ENCODE measurements at places on chromosomes 1 and 21.

DNA sequence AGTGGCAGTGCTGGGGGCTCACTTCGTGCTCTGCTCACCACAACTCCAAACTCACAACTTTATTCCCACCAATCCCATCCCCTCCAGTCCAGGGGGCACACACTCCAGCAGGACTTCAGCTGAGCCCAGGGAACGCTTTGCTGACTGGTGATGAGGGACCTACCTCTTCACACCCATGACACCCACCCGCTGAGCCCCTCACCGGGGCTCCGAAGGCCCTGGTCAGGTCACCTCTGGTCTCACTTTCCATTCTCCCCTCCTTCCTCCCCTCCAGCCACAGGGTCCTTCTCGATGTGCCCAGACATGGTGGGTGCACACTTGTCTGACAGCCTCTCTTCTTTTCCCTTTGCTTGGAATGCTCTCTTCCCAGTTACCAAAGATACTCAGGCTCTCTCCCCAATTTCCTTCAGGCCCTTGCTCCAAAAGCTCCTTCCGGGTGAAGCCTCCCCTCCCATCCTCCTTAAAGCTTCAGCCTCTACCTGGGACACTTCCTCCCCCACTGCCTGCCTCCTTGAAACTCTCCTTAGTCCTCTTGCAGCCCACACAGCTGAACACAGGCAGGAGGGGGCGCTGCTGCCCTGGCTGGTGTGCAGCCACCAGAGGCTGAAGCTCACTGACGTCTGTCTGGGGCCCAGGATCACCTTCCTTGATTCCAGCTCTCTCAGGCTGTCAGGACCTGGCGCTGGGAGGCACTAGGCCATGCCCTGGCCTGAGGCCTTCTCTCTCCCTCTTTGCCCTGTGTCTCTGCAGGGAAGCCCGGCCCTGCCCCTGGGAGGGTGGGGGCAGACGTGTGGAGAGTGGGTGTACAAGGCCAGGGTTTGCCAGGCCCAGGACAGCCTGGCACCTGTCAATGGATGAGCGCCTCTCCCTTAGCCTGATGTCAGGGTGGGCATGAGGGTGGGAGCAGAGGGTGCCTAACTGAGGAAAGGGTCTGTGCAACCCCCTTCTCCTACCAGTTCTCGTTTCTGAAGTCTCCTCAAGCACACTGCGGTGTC lies 1.6 kb downstream of the KCNE1 start:
- ATAC-seq = peak; percentile 69

GRCh38 chr1:192967901-192968300 lies 91.3 kb downstream of the UCHL5 start:
- no peak for ATAC-seq

DNA sequence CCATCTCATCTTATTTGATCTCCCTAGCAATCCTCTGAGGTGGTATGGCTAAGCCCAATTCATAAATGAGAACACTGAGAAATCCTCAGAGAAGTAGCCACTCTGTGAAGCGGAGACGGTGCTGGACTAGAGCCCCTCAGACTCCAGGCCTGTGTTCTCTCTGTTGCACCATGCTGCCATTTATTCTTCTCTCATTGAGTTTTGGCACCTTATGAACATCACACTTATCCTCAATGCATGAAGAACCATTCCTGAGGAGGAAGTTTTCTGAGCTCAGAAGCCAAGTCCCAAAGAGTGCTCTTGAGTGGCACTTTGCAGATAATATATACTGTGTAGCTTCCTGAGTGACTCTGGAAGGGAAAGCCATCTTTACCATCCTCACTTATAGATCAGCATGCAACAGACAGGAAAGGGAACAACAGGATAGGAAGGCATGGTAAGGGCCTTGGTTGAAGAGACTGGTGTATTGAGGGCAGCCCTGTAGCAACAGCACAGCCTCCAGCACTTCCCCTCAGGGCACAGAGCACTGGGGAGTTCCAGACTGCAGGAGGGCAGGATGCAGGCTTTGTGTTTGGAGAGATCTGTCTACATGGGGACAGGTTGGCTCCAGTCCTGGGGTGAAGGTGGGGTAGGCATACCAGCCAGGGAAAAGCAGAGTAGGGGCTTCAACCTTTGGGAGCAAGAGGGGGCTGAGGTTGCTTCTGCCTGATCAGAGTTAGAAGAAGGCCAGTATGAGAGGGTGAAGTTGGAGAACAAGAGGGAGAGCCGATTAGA lies 1.6 kb upstream of the CRNN start:
- ATAC-seq = no peak

- ATAC-seq = no peak
These were observed 26.2 kb downstream of the HS2ST1 start for GRCh38 chr1:86940599-86940998.

DNA sequence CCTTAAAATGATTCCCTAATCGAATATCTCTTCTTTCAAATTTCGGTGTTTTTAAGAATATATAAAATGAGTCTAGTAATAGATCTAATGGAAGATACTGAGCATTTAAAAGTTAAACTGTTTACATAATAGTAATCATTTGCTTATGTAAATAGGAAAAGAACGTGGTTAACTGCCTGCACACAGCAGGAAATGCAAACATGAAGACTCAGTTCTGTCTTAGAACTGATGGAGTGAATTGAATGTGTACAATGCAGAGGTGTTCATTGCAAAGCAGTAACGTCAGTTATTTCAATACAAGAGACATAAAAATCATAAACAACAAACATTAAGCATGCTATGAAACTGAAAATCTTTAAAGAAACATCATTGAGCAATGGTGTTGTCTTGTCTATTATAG lies 359.4 kb upstream of the ADAMTS5 start:
- no peak for ATAC-seq

DNA sequence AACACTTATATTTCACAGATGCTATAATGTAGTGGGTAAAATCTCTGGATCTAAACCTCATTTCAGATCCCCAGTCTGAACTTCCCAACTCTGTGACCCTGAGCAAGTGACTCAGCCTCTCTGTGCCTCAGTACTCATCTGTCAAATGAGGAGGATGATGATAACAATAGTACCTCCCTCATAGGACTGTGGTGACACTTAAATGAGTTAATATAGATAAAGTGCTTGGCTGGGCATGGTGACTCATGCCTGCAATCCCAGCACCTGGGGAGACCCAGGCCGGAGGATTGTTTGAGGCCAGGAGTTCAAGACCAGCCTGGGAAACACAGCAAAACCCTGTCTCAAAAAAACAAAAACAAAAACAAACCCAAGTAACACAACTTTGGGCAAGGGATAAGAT lies 4.7 kb upstream of the ECE1 start:
- no peak for ATAC-seq

GRCh38 chr21:35929901-35930300 lies 130.4 kb downstream of the SETD4 start:
- no peak for ATAC-seq

DNA sequence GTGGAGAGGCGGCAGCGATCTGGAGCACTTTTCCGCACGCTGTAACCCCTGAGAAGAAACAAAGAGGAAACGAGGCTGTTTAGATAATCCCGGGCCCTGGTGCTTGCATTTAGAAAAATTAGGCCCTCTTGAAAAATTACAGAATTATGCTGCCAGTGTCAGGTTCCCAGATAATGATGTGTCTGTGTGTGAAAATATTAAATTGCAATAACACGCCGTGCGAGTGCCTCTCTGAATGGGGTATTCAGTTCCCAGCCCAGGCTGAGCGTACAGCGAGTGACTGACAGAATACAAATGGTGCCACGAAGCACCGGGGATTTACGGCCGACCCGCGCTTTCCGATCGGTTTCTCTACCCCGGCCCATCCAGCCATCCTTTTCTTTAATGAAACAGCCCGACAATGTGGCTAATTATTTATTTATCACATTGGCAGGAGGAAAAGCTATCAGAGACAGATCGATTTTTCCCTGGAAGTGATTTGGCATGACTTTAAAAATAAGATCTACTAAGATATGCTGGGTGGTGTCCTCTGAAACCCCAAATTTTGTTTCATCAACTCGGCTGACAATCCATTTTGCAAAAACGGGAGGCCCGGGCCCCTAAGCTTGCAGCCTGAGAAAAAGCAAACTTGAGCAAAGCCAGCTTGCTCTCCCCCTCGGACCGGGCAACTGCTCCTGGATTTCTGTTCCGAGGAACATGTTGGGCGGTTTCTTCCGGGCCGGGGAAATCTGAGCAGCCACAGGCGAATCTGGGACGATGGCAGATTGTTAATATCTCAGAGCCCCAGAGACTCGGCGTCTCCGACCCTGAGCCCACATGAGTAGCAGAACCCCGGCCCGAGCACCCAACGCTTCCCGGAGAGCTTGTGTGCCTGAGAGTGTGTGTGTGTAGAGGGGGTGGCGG lies 11.3 kb downstream of the PRDM16 start:
- ATAC-seq = no peak

DNA sequence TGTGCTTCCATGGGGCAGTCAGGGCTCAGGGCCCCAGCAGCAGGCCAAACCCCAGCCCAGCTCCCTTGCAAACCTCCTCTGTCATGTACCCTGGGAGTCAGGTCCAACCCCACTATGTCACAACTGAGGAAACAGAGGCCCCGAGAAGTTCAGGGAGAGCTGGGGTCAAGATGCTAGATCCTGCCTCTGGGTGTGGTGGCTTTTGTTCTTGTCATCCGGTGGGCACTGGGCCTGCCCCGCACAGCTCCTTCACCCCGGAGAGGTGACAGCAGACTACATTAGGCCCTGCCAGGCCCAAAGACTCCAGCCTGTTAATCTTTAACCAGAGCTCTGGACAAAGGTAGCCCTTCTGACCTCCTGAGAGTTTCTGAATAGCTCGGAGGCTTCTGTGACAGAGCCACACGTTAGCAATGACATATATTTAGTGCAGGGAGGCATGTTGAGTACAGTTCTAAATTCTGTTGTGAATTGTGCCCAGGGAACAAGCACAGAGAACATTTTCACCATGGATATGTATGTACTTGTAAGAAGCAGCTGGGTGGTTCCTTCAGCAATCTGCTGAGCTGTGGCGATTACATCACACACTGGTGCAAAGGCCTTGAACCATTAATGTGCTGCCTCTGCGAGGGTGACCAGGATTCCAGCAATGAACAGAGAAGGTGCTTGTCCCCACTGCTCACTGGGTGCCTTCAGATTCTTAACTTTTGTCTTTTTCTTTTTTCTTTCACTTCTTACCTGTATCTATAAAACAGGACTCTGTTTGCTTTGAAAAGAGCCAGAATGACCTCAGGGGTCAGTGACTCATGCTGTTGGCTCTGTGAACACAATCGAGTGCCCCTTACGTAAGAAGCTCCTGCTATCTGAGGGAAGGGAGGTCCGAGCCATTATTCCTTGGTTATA lies 102.8 kb downstream of the RHOU start:
- ATAC-seq = peak; percentile 56

DNA sequence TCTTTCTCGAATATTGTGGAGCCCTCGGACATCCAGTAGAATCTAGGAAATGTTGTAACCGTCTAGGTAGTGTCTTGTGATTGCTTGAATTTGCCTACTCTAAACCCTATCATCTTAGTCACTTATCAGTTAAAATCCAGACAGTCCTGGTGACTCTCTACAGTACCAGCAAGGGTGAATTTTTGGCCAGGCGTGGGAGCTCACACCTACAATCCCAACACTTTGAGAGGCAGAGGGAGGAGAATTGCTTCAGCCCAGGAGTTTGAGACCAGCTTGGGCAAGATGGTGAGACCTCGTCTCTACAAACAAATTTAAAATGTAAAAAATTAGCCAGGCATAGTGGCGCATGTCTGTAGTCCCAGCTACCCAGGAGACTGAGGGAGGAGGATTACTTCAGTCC lies 230.9 kb downstream of the CHRM3 start:
- ATAC-seq = no peak

DNA sequence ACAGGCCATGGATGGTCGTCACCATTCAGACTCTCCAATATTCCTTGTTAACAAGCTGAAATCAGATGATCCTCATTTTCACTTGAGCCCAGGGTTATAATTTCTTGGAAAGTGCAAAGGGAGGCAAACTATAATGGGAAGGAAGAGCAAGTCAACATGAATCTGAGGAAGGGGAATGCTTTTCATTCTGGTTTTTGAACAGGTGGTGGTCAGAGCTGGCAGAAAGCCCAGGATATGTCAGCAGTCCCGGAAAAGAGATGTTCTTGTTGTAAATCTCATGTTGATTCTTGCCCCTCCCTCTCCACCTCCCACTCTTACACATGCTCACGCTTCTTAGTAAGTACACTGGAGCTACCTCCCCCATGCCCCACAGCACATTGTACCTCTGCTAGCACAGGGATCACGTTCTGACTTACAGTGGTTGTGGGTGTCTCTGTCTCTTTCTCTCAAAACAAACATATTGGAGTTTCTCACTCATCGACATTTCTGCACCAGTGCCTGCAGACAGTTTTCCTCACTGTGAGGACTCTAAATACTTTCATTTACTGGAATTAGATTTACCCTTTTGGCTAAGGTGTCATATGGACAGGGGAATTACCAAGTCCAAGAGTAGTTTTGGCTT lies 77.6 kb downstream of the XCL2 start:
- peak; percentile 57 for ATAC-seq

- ATAC-seq = no peak
These were observed 2.9 kb downstream of the GPR37L1 start for GRCh38 chr1:202125611-202126010.

Data from esophagus mucosa (tissue), 1 donor.